ENCODE measurements at places on chromosomes 4 and X.

GRCh38 chrX:155435744-155436112 lies 22.7 kb downstream of the F8A3 start:
- DNase-seq, result no peak

DNA sequence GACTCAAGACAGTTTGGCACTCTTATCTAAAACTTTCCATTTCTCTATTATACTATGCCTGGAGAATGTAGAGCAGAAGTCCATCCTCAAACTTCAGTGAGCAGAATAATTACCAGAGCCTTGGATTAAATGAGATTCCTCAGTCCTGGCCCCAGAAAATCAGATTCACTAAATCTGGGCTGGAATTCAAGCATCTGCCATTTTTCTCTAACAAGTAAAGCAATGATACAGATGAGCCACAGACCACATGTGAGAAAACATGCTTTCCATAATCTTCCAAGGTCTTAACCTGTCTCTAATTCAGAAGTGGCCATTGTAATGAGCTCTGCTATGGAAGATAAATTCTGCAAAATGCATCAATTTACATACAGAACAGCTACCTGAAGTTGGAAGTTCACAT lies 25.4 kb downstream of the SOWAHB start:
- DNase-seq, result no peak

- DNase-seq, result no peak
These were observed 98.2 kb downstream of the USP46 start for GRCh38 chr4:52560844-52561280.

DNA sequence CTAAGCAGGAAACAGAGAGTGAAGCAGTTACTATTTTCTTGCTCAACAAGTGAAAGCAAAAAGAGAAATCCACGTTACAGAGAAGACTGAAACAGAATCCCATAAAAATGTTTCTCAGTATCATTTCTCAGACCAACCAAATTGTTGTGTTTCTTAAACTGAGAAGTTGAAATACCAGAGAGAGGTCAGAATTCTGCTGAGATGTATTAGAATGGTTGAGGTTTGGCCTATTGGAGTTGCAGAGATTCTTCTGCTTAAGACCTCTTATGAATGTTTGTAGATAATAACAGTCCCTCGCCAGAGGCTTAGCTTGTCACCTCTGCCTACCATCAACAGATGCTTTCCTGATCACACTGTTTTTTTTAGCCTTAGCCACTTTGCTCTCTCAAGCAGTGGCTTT lies 481.4 kb downstream of the TRIML1 start:
- no peak for DNase-seq

DNA sequence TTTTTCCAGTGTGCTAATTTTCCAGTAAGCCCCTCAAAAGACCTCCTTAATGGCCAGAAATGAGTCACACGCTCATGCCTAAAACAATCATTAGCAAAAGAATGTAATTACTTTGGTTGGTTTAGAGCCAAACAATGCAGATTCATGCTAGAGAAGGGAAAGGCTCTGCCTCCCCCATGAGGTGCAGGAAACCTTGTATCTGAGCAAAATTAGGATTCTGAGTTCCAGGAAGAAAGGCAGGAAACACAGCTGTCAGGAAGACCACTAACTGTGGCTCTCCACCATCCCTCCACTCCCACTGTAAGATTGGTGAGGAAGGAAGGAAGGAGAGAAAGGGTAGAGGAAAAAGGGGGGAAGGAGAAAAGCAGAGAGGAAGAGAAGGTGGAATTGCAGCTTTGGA lies 104.9 kb upstream of the DHX15 start:
- no peak for DNase-seq

DNA sequence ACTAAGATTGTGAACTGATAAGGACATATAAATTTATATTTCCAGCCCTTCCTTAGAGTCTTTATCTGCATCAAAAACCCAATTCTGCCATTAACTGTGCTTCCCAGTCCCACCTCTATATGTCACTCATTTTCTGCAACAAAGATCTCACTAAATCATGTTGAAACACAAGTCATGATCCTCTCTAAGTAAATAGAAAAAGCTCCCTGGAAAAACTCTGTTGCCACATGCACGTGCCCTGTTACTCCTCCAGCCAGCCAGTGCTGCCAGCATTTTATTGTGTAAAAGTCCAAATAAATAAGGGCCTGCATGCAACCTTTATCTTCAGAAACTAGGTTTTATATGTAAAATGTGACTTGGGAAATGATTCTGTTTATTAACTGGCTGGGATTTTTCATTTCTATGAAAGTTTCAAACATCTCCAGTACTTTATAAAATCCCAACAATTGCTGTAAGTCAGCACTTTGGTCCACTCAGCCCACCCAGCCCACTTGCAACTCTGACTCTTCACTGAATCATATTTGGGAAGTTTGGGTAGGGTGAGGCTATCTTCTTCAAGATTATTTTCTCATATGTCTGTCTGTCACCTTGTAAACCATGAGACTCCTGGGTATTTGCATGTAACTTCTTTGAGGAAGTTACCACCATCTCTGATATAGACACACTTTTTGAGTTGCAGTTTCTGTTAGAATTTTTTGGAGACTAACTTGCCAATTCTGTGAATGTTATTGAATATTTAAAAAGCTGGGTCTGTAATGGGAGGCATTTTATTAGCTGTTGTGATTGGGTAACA lies 40.0 kb upstream of the SMARCA5 start:
- DNase-seq, result no peak

DNA sequence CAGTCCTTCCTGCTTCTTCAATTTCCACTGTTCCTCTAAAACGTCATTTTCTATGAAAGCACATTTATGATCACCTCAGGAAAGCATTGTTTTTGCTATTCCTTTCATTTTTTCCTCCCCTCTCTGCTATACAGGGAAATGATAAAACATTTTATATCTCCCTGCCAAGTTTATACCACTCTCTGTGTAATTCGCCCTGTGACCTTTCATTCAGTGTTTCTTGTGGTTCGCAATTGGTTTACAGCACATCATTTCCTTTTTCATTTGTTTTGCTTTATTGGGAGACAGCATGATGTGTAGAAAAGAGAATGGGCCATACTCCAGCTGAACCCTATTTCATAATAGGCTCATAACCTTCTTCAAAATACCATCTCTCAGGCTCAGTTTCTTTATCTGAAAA lies 99.9 kb upstream of the RAPGEF2 start:
- no peak for DNase-seq

GRCh38 chr4:93212250-93212649 lies 616.3 kb upstream of the ATOH1 start:
- DNase-seq, result no peak

- DNase-seq, result no peak
These were observed 111.5 kb upstream of the LDB2 start for GRCh38 chr4:17009871-17010367.

DNA sequence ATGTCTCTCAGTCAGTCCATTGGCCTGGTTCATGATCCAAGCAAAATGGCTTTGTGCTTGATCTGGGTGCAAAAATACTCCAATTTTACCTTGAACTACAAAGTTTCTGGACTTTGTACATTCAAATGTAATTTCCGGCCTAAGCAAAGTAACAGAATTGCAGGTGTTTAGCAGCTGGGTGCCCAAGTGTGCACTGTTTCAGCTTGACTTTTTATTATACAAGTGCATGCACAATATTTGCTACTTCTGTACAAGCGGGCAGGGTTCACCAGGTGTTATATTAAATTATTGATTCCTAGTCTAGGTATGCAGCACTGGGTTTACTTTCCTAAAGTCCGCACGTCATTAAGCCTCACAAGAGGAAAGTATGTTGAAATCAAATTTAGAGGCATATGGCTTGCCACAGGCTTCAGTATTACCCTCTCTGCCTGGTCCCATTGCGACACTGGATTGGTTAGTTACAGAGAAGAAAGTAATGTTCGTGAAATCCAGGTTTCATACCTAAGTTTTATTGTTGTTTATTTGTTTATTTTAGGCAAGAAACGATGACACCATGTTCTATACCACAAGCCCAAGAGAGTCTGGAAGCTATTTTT lies 376.9 kb upstream of the CTSO start:
- DNase-seq, result no peak

GRCh38 chr4:7324651-7325121 lies 110.0 kb downstream of the PSAPL1 start:
- DNase-seq, result no peak

DNA sequence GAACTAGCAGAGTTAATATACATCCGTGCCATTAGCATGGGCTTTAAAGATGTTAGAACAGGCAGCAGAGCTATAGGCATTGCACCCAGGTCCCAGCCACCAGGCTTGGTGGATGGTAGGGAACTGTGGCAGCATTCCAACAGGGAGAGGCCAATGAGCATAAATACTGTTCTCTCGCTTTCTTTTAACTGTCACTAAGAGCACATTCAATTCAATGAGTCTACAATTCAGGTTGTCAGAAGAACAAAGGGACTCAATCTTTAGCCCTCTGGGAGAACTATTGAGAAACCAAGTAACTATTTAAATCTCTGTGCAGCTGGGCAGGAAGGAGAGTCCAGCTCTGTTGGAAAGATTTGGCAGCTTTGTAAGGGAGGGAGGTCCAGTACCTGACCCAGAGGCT lies 165.6 kb downstream of the CHIC1 start:
- no peak for DNase-seq

GRCh38 chr4:14110407-14110806 lies 482.9 kb upstream of the BOD1L1 start:
- DNase-seq, result no peak

GRCh38 chrX:13387666-13388494 lies 68.0 kb upstream of the ATXN3L start:
- DNase-seq, result no peak

DNA sequence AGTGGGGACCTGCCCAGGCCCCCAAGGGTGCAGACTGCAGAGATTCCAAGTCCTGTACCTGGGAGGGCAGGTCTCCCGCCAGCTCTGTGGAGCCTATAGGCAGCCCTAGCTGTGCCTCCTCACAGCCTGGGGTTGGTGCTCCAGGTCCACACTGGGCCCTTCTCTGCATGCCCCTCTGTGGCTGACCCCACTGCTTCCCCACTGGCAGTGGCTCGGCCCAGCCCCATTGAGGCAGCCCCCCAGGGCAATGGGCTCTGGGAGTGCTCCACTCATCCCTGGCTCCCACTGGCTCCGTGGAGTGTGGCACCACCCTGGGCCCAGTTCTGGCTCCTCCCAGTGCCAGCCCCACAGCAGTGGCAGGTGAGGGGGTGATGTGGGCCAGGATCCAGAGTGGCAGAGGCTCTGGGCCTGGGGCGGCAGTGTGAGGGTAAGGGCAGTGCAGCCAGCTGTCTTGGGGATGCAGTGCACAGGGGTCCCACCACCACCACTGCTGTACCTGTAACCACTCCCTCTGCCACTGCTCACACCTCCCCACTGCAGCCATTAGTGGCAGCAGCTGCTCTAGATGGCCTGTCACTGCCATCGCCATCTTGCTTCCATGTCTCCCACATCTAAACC lies 312.2 kb downstream of the GPM6A start:
- no peak for DNase-seq

DNA sequence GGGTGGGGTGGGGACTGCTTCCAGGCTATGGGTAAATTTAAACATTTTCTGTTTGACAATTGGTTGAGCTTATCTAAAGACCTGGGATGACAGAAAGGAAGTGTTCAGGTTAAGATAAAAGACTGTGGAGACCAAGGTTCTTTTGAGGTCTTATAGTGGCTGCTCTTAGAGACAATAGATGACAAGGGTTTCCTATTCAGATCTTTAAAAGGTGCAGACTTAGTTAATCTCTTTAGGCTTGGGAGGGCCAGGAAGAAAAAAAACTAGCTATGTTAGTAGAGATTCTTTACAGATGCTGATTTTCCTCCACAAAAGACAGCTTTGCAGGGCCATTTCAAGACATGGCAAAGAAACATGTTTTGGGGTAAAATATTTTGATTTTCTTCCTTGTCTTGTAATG lies 972.5 kb downstream of the CCSER1 start:
- DNase-seq, result no peak

DNA sequence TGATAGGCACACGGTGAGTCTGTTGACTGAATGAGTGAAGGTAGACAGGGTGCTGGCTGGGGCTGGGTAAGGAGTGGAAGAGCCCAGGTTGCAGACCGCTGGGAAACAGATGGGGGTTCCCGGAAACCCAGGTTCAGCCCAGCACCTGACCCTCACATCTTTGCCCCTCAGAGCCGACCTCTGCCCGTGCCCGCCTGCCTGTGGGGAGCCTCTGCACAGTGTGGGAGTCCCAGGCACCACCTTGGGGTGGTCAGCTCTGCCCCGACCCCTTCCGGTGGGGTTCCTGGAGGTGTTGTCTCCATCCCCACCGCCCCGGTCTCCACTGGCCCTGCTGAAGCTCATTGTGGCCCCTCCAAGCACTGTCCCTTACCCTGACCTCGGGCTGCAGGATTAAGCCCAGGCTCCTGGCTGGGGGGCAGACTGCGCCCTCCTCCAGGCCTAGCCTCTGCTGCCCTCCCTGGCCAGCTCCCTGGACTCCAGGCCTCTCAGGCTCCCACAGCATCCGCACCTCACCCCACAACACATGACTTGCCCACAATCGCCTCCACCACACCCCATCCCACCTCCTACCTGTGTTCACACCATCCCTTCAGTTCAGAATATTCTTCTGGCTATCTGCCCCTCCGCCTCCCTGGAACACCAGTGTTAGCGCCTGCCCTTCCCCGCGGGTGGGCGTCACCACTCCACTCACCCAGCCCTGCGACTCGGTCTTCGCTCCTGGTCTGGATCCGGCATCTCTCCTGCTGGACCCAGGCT lies 21.4 kb downstream of the HMX1 start:
- DNase-seq, result no peak

- no peak for DNase-seq
These were observed 1097.0 kb downstream of the PDHA2 start for GRCh38 chr4:96936886-96937285.

GRCh38 chr4:900073-900472 lies 32.0 kb downstream of the GAK start:
- DNase-seq, result no peak

DNA sequence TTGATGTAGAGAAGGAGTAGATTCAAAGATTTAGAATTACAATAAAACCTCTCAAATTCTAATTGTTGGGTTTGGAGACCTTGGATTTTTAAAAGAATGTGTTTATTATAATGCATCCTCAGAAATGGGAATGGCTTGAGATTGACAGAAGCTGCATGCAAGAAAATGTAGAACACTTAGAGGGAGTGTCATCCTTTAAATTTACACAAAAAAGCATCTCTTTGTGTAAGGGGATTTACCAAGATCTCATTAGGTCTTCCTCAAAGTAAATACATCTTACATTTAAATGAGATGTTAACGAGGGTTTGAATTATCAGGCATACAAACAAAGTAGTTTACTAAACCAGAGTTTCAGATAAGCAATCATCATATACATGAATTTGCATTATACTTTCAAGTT lies 615.0 kb downstream of the FAM133A start:
- DNase-seq, result no peak

DNA sequence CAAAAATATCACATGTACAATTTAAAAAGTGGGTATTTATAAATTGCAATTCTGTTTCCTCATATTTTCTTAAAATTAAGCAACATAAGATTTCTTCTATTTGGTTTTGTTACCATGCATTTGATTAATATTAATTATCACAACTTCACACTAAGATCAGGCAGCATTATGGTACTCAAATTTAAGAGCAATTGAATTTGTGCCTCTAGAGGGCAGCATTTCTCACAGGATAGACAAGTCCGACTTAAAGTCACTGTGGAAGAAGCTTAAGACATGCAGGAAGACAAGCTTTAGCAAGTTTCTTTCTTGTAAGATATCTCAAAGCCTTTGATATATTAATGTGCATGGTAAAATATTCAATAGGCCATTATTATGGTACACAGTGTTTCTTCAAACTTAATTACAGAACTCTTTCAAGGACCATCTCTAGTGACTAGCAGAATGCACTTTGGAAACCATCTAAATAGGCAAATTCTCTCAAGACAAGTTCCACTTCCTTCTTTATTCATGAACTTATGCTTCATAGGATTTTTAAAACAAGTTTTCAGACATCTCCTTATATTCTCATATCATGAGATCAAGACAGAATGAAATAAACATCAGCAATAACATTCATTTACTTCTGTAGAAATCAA lies 35.0 kb downstream of the FBXW7 start:
- DNase-seq, result peak; percentile 19

GRCh38 chr4:96149894-96150293 lies 310.0 kb downstream of the PDHA2 start:
- no peak for DNase-seq

Data from hypothalamus (tissue), 51 donors.